ENCODE measurements at places on chromosomes 1 and 21. TPM values are rescaled to one million over a fixed set of nuclear protein-coding genes. Genes with fewer than 3 reads are reported as not detected.
A peak's percentile ranks its signal among the peaks of the same experiment; 100 is the strongest.

Gene HMCN1
- total RNA-seq: 2.9 TPM

Gene PPP1R8
- total RNA-seq: 59.9 TPM

Gene ARHGEF19
- 18.5 TPM for total RNA-seq

Gene SYT6
- total RNA-seq: 77.2 TPM

Gene OR6K3
- total RNA-seq: not detected

Gene NR1I3
- total RNA-seq: not detected

Gene SLC6A17
- total RNA-seq: 0.46 TPM

Gene MAN1C1
- total RNA-seq: 9.3 TPM

Gene SERPINC1
- total RNA-seq: not detected

Gene SLC41A1
- 19.7 TPM for total RNA-seq

Gene THEM5
- not detected for total RNA-seq

DNA sequence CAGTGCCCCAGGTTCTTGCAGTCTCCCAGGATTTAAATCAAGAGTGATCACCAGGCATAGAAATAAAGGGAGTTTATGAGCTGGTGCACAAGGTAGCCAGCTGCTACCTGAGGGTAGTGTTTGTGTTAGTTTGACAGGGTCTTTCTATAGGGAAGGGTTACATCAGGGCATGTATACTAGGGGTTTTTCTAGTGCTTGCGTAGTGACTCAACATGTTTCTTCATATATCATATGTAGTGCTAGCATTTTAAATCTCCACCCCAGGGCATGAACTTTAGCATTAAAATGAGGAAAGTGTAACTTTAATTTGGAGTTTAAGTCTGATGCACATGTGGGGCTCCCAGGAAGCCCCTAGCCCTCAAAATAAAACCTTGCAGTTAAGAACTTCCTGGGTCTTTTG is 86.5 kb upstream of the TNR start:
- DNase-seq: no peak

GRCh38 chr1:9835758-9836631 is 12.2 kb upstream of the CLSTN1 start:
- peak; percentile 80 for DNase-seq

DNA sequence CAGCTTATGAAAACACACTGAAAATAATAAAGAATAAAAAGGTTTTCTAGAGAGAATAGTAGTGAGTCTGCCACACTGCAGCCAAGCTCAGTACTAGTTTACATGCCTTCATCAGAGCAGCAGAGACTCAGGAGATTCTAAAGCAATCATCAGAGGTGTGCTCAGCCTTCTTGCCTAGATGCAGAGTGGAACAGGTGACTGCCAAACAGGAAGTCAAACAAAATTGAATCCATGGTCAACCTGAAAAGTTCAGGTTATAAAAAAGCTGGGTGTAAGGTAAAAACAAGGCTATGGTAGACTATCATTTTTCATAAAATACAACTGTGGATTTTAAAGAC is 165.3 kb upstream of the C1orf105 start:
- DNase-seq: no peak

GRCh38 chr1:94676686-94677085 is 135.1 kb upstream of the F3 start:
- DNase-seq: no peak

GRCh38 chr1:234309598-234310459 is 63.4 kb upstream of the COA6 start:
- DNase-seq: peak; percentile 79

DNA sequence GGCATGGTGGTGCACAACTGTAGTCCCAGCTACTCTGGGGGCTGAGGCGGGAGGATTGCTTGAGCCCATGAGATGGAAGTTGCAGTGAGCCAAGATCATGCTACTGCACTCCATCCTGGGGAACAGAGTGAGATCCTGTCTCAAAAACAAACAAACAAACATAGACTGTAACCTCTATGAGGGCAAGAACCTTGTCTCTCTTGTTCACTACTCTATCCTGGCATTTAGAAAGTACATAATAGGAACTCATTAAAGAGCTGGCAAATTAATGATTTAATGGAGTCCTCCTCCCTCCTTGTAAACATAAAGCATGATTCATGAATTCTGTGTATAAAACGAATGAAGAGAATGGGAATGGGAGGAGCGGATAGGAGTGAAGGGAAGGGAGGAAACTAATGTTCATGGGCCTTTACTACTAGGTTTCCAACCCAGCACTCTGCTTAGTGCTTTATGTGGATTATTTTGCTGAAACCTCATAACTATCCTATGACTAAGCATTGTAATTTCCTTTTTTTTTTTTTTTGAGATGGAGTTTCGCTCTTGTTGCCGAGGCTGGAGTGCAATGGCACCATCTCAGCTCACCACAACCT is 8.6 kb downstream of the LMOD1 start:
- DNase-seq: no peak

GRCh38 chr1:30336550-30337323 is 386.6 kb downstream of the MATN1 start:
- DNase-seq: no peak

- no peak for DNase-seq
Measured at GRCh38 chr1:29900712-29901111, 664.4 kb downstream of the PTPRU start.

DNA sequence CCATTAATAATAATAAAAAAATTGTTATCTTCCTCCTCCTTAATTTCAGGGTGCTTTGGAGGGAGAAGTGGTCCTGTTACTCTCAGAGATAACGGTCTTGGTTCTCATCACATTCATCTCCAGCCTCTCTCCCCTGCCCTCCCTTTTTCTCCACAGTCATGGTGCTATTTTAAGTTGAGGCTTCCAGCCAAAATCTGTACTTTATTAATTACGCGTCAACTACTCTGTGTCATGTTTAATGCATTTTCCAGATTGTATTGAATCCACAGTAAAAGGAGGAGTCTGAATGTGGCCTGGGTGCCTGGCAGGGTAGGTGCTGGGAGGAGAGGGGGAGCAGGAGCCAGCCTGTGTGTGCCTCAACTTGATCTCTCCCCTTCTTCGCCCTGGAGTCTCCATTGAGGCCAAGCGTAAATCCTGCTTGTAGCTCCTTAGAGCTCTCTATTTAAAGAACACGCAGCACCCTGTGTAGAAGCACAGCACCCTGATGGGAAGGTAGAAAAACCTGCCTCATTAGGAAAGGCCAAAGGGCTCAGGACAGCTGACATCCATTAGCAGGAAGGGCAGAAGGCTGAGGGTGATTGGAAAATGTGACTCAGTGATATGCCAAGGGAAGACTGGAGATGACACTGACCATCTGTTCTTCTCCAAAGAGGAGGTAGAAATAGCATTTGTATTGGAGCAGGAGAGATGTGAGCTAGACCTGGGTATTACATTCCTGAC is 82.4 kb downstream of the PLXNA2 start:
- no peak for DNase-seq

GRCh38 chr1:36523230-36523495 is 40.5 kb upstream of the CSF3R start:
- no peak for DNase-seq

- DNase-seq: no peak
Measured at GRCh38 chr1:58584082-58584895, 7.2 kb upstream of the TACSTD2 start.

- DNase-seq: no peak
Measured at GRCh38 chr1:243726806-243727502, 123.1 kb downstream of the AKT3 start.

DNA sequence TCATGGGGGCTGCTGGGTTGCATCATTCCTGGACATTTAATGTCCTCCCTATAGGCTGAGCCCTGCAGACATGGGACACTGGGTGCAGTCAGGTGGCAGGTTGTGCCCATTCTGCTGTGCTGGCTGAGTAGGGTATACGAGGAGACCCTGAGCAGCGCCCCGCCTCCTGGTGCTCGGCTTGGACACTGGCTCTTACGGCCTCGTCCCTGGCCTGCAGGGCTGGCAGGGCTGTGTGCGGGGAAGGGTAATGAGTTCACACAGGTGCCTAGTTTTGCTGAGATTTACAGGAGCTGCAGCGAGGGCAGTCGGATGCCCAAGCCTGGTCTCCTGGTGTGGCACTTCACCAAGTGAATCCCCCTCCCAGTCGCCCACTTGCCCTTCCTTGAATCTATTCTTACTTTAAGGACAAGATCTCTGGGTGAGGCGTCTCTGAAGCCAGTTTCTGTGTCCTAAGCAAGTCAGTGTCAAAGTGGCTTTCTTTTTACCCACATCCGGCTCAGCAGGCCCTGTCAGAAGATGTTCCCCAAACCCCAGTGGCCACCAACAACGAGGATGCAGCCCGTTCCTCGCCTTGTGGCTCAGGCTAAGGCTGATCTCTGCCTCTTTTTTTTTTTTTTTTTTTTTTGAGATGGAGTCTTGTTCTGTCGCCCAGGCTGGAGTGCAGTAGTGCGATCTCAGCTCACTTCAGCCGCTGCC is 73.2 kb downstream of the MAN1C1 start:
- no peak for DNase-seq

GRCh38 chr1:36406440-36406839 is 8.7 kb upstream of the LSM10 start:
- DNase-seq: no peak

DNA sequence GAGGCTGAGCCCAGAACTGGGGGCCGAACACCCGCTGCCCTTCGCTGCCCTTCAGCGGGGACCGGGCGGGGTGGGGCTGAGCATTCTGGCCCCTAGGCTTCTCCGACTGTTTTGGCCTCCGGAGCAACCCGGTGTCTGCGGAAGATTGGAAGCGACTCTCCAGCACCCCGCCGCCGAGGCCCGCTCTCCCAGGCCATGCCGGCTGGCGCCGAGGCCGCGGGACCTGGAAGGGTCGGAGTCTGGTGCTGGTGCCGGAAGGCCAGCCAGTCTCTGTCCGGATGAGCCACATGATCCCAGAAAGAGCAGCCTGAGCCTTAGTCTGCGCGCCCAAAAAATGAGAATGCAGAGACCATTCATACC is 272.0 kb downstream of the FOXD2 start:
- peak; percentile 58 for DNase-seq

GRCh38 chr1:153628638-153629342 is 556 bp downstream of the S100A1 start:
- DNase-seq: no peak

DNA sequence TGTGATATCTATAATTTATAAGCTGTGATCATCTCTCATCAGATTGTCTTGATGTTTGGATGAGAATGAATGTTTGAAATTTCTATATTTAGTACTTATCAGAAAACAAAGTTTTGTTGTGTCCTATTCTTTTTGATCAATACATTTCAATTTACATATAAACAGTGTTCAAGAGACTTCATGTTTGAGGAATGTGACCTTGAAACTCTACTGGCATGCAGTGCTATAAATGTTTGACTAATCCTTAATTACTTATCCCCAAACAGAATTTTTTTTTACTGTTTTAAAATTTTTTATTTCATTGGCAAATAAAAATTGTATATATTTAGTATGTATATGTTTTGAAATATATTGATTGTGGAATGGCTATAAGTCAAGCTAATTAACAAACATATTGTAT is 1.5 kb upstream of the PRKAA2 start:
- no peak for DNase-seq

- no peak for DNase-seq
Measured at GRCh38 chr1:213399695-213400094, 348.7 kb downstream of the RPS6KC1 start.

DNA sequence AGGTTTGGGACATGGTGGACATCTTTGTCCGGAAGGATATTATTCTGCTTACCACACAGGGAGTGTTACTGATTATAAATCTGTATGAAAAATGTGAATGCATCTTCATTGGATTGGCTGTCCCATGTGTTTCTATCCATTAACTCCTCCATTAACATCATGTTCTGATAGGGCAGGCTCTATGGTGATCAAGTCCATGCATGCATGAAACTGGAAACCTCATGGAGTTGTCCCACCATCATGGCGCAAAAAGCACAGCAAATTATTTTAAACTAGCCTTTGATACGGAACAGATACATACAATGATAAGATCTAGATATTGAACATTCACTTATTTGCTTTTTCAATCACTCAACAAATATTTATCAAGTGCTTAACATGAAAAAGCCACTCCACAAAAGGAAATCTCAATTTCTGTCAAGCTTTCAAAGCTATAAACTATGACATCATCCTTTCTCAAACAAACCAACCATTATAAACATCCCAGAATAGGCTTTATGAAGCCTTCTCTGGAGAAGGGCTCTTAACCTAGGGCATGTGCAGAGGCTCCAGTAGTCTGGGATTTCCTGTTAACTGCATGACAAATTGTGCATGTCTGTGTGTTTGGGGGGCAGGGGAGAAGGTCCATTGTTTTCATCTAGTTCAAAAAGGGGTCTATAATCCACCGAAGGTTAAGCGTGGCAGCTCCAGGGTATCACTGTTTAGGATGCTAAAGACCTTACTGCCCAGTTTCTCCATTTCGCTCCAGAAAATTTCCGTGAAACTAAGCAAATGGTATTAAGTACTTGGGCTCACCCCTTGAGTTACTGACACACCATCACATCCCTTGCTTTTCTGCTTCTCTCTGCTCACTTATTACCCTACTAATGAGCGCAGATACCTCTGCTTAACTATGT is 46.1 kb downstream of the ADAMTS1 start:
- no peak for DNase-seq
